ENCODE measurements at places on chromosomes 6 and 20. TPM values are rescaled to one million over a fixed set of nuclear protein-coding genes. Genes with fewer than 3 reads are reported as not detected.

Gene SLC32A1
- not detected for polyA plus RNA-seq

Gene VSX1
- not detected for polyA plus RNA-seq

Gene TTK
- polyA plus RNA-seq: 8.7 TPM

Gene TNNC2
- 0.83 TPM for polyA plus RNA-seq

Gene HUS1B
- not detected for polyA plus RNA-seq

Gene SLC22A3
- not detected for polyA plus RNA-seq

DNA sequence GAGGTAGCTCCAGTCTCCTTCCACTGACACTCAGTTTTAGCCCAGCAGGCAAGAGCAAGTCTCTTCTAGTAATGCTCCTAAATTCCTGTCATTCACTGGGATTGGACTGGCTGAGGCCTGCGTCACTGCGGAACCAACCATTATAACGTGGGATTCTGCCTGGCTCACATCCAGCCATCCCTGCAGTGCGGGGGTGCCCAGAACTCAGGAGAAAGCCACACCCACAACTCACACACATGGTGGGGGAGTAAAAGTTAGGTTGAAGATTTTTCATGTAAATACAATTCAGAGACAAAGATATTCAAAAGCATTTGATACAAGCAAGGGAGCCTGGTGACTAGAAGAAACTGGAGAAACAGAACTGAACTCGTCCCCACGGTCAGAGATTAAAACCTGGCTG is 504.0 kb upstream of the CDH4 start:
- no peak for DNase-seq

DNA sequence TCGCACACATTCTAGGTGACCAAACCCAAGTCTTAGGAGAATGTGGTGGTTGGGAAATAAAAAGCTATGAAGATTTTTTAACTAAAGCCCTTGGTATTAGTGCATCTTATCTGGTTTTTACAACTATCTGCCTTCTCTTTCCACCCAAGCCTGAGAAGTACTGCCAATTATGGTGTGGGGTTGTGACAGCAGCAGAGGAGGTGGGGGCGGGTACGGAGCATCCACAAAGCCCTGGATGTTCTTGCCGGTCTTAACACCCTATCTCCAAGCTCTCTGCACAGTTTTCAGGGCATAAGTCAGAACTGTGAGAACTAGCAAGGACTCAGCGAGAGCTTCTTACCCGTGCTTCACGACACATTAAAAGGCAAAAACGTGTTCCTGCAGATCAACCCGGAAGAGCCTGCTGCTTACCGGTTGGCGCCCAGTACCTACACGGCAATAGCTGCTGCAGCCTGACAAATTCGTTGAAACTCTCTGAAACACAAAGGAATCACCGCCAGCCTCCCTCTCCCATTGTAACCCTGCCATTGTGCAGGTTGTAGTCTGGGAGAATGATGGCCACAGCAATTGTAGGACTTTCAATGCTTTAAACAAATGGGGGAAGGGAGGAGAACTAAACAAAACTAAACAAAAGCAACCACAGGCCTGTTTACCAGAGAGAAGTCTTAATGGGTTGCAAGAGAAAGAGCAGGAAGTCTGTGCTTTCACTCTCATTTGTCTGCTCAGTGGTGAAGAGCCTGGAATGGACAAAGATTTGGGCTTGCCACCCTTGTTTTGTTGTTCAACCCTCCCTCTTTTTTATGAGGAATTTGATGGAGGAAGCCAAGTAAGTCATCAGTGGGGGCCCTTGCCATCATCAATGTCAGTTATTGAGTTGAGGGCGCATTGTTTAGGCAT is 461.0 kb upstream of the JARID2 start:
- DNase-seq: no peak

DNA sequence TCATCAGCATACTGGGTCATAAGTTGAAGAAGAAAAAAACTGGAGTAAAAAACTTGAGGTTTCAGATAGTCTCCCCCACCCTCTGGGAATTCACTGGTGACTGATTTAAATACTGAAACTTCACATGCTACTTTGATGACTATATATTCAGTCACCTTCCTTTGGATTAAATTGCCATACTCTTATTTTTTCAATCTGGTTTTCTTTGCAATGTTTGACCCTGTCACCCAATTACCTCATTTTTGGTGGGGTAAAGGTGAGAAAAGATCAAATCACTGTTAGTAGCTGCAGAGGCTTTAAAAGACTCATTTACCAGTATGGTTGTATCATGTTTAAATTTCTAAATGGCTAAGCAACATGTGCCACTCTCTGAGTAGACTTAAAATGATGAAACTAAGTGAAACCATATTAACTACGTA is 862.7 kb upstream of the FLRT3 start:
- DNase-seq: peak; percentile 64

DNA sequence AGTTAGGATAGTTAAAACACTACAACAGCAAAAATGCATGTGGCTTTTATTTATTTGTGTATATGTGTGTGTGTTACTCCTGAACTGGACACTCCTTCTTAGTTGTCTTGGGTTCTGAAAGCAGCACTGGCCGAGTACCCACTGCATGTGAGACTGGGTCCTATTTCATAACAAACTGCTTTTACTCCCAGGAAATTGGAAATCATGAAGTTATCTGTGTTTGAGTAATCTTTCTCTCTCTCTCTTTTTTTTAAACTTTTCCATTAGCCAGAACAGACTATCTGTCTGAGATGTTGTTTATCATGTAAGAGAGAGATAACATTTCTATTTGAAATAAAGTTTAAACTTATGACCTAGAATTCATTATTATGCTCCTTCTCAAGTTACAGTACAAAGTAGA is 110.4 kb downstream of the LIN28B start:
- no peak for DNase-seq

- DNase-seq: no peak
These were observed 135.7 kb upstream of the SHLD1 start for GRCh38 chr20:5614506-5614905.

- DNase-seq: peak; percentile 48
These were observed 6.0 kb downstream of the CLPSL1 start for GRCh38 chr6:35786810-35787209.

GRCh38 chr6:133017581-133017980 is 203.2 kb downstream of the RPS12 start:
- peak; percentile 38 for DNase-seq

- peak; percentile 58 for DNase-seq
These were observed 555.5 kb upstream of the MARCKS start for GRCh38 chr6:113301651-113302050.

GRCh38 chr6:44016131-44016870 is 111.0 kb downstream of the MRPL14 start:
- DNase-seq: peak; percentile 56

GRCh38 chr20:23096097-23096496 is 10.0 kb upstream of the CD93 start:
- DNase-seq: no peak

GRCh38 chr6:163572612-163573011 is 158.1 kb downstream of the QKI start:
- no peak for DNase-seq

GRCh38 chr20:36313476-36313875 is 7.3 kb downstream of the DLGAP4 start:
- DNase-seq: no peak

GRCh38 chr20:58692579-58693225 is at the start of gene NPEPL1:
TSS of gene NPEPL1 (plus strand) at chr20:58692800. CDS start at chr20:58692901, 101 bp downstream.
- DNase-seq: peak; percentile 94

- no peak for DNase-seq
These were observed 125.9 kb downstream of the TAF4 start for GRCh38 chr20:61939691-61940360.

DNA sequence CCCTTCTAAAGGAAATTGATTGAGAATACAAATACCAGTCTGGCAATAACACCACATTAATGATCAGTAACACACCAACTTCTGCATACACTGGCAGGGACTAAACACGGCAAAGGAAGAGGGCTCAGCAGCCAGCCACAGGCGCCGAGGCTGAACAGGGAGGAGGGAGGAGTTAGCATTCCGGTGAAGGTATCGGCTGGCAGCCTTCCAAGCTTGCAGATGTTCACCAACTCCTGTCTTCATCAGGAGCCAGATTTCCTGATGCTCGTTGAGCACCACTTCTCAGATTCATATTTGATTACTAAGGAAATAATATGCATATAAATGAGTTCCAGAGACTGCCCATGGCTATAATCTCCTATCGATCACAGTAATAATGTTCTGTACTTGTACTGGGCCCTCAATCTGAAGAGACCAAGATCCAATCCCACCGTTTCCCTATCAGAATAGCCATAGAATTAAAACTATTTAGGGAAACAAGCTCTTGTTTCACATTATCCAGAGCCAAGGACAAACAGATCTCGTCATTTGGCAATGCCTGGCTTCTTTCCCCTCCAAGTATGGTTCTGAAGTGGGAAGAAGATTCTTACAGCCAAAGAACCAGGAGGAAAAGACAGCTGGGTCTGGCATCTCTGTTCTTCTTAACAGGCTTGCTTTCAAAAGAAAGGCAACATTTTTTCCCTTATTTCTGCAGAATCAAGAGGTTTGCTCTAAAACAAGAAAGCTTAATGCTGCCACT is 42.2 kb downstream of the GFOD1 start:
- DNase-seq: no peak

DNA sequence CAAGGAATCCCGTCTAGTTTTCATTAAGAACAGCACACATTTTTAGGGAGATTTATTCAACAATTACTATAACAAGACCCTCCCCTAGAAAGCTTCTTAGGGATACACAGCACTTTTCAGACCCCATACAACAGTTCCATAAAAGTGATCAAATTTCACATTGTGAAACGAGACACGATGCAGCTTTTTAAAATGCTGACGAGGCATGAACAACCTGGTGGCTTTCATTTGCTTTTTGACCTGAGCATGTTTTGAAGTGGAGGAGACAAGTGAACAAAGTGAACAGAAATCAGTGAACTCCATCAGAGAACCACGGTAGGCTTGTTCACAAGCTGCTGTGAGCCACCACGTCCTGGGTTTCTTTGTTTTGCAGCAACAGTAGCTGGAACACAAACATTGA is 112.2 kb downstream of the PCSK2 start:
- DNase-seq: no peak

- no peak for DNase-seq
These were observed 129.7 kb downstream of the RALGAPA2 start for GRCh38 chr20:20582734-20583133.

DNA sequence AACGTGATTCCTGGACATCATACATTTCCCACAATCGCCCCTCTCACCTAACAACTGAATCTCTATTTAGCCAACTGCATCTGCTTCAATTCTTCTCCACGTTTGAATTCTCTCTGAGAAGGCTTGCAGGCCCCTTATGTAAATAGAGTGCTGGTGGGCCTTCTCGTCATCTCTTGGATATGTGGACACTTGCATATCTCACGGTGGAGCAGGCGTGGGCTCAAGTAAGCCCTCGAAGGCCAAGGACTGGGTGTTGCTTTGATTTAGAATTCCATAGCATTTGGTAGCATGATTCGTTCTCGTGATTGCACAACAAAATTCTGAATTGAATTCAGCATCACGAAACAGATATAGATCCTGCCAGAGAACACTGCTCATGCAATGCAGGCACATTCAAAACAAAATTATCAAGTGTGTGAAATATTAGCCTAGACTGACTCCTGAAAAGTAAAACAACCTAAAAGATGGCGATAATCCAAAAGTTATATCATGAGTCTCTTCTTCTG is 613.6 kb downstream of the TFAP2A start:
- peak; percentile 50 for DNase-seq

GRCh38 chr6:41352396-41352795 is 17.0 kb downstream of the NCR2 start:
- DNase-seq: no peak

DNA sequence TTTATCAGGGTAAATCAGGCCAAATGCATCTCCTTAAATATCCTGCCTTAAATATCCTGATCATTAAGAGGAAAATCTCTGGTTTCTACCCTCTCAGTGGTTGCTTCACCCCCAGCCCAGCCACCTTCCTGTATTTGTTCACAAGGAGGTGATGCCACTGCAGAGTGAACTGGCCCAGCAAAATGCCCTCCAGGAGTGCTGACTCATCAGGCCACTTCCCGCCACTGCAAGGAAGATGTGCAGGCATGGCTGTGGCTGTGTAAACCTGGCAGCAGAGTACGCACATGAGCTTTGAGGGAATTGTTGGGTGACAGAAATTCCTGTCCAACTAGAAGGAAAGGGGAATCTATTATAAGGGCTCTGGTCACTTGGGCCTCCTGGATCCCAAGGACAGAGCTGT is 13.8 kb downstream of the NQO2 start:
- peak; percentile 69 for DNase-seq

DNA sequence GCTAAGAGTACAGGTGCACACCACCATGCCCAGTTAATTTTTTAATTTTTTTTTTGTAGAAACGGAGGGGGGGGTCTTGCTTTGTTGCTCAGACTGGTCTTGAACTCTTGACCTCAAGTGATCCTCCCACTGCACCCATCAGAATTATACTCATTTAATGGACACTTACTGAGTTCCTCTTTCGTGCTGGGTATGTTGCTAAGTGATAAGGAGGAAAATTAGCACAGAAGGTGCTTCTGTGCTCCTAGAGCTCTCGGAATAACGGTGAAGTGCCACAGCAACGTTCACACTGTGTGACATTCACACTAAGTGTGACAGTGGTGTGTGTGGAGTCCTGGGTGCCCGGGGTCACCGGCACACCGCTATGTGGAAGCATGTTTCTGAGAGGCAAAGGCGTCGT is 32.1 kb upstream of the BMP6 start:
- no peak for DNase-seq

GRCh38 chr6:6840831-6841291 is 252.3 kb downstream of the LY86 start:
- DNase-seq: no peak

DNA sequence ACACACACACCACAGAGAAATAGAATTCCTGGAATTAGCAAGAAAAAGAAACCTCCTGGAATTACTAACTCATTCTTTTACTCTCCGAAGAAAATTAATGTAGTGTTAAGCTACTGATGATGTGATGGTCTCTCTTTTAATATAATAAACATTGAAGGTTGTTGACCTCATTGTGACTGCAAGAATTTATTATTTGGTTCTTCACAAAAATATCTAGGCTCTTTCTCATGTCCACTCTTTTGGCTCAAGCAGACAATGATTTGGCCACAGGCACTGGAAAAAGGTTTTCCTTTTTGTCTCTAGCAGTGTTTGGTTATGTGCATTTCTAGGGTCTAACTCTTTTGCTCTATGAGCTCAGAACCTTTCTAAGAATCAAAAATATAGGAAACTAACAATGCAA is 811.9 kb downstream of the TENT5A start:
- DNase-seq: peak; percentile 36

- no peak for DNase-seq
These were observed 735 bp downstream of the SOBP start for GRCh38 chr6:107490566-107491137.

- no peak for DNase-seq
These were observed 102.7 kb downstream of the BMP5 start for GRCh38 chr6:55772730-55773129.

GRCh38 chr6:117448732-117449485 is 23.2 kb upstream of the ROS1 start:
- peak; percentile 94 for DNase-seq
